ENCODE measurements at places on chromosomes 4 and X. TPM values are rescaled to one million over a fixed set of nuclear protein-coding genes. Genes with fewer than 3 reads are reported as not detected.

The FGFRL1 gene
- 25.5 TPM for total RNA-seq

The CLDN2 gene
- total RNA-seq: not detected

The TASL gene
- not detected for total RNA-seq

The CNKSR2 gene
- 5.3 TPM for total RNA-seq

The VEGFD gene
- under 0.01 TPM for total RNA-seq

The HSFX1 gene
- total RNA-seq: 0.23 TPM

The CXCL10 gene
- total RNA-seq: not detected

The RGN gene
- total RNA-seq: 5.6 TPM

The ARHGEF38 gene
- not detected for total RNA-seq

The IL21 gene
- not detected for total RNA-seq

The DCHS2 gene
- total RNA-seq: not detected

The ZBTB33 gene
- total RNA-seq: 9.5 TPM

The SNCA gene
- total RNA-seq: 0.23 TPM

The SETD7 gene
- total RNA-seq: 54.5 TPM

The EDA gene
- 0.35 TPM for total RNA-seq

The EGF gene
- total RNA-seq: 0.35 TPM

The HSD17B11 gene
- 21.6 TPM for total RNA-seq

The FAM50A gene
- 224 TPM for total RNA-seq

The AFM gene
- not detected for total RNA-seq

The DGKK gene
- not detected for total RNA-seq

The SMR3B gene
- total RNA-seq: not detected

The PABPC1L2A gene
- not detected for total RNA-seq

The NDP gene
- 1.2 TPM for total RNA-seq

The CWH43 gene
- not detected for total RNA-seq
